ENCODE measurements at places on chromosomes 6 and 20.
A peak's percentile ranks its signal among the peaks of the same experiment; 100 is the strongest.

GRCh38 chr6:22556266-22556665, 13.1 kb upstream of the HDGFL1 start:
- no peak for DNase-seq

DNA sequence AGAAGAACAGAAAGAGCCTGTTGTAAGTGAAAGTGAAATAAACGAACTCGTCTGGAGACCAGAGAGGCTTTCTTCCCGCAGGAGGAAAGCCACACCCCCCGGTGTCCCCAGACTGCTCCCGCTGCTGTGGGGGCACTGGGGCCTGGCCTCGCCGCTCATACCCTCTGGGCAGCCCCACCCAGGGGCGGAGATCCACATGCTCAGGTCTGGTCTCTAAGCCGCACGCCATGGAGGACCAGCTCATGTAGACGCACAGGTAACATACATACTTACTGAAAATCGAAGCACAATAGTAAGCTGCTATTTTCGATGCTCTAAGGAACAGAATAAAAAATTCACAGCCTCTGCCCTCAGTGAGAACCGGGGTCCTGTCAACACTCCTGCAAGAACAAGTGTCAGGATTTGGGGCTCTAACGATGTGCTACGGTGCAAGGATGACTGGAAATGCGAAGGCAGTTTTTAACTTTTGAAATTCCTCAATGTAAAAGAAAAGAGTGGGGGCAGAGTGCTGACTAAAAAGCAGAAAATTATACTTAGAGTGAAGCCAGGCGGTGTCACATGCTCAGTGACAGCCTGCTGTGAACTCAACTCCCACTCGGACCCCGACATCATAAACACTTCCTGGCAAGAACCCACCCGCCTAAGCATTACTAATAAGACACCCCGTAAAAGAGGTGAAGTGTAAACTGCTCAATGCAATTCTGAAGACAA, 110.5 kb downstream of the IRF4 start:
- no peak for DNase-seq

DNA sequence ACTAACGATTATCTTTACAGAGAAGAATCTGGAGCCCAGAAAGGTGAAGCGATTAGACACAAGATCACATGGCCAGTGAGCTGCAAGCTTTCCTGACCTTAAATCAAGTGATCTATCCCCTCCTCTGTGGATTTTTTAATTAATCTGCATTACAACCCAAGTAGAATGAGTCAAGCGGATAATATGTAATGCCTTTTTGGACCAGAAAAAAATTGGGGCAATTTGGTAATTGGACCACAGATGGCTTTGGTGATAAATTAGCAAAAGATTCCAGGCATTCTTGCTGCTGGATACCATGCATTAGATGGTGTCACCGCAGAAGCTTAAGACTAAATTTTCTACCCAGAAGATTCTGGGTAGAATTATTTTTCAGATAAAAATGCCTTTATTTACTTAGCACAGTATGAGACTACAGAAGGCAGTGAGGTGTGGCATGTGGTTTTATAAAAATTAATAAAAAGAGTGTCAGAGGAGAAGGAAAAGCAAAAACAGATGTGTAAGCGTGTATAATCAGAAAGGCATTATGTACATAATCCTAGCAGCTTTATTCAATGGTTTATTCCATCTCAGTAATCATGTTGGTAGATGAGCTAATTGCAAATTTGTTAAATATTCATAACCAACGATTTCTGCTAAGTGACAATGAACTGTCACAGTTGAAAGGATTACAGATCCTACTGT, 53.9 kb upstream of the PCSK2 start:
- no peak for DNase-seq

GRCh38 chr6:42420741-42421140, 31.0 kb downstream of the TRERF1 start:
- DNase-seq, result no peak

DNA sequence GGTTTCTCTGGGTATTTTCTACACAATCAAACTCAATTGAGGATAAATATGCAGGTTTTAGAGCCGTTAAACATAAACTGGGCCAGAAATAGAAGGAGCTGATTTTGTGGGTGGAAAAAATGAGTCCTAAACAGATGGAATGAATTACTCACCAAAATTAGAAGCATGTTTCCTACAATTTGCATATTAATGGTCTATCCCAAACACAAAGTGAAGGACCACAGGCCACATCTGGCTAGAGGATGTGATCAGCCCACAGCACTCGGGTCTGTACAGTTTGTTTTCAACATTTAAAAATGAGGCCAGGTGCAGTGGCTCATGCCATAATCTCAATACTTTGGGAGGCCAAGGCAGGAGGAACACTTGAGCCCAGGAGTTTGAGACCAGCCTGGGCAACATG, 296.3 kb downstream of the PREX1 start:
- no peak for DNase-seq

DNA sequence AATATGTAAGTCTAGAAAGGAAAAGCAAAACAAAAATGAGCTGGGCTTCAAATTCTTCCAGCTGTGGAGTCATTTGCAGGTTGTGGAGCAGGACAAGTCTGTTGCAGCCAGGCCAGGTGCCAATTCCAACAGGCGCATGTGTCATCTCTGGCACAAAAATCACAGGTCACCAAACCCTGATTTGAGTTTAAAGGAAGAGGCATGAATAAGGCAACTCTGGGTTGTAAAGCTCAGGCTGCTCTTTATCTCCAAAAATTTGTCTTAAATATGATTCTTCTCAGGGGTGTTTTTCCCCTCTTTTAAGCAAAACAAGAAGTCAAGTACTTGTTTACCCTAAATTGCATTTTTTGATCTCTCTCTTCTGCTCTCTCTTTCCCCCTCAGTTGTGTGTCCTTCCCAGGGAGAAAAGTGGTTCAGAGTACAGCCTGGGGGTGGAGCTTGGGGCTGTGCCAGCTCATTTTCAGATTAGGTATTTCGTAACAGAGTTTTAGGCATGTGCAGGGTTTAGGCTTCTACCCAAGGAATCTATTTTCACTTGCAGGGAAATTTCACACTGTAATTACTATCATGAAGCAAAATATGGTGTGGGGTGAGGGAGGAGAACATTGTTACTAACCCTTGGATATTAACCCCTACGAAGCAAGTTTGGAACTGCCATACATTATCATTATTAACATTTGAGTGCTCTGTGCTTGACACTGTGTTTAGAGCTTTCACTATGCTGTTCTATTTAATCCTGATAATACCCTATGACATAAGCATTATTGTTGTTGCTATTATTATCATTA, 8.3 kb upstream of the NCOA3 start:
- no peak for DNase-seq

- DNase-seq, result no peak
Measured at GRCh38 chr20:35465976-35466375, 10.6 kb downstream of the CEP250 start.

DNA sequence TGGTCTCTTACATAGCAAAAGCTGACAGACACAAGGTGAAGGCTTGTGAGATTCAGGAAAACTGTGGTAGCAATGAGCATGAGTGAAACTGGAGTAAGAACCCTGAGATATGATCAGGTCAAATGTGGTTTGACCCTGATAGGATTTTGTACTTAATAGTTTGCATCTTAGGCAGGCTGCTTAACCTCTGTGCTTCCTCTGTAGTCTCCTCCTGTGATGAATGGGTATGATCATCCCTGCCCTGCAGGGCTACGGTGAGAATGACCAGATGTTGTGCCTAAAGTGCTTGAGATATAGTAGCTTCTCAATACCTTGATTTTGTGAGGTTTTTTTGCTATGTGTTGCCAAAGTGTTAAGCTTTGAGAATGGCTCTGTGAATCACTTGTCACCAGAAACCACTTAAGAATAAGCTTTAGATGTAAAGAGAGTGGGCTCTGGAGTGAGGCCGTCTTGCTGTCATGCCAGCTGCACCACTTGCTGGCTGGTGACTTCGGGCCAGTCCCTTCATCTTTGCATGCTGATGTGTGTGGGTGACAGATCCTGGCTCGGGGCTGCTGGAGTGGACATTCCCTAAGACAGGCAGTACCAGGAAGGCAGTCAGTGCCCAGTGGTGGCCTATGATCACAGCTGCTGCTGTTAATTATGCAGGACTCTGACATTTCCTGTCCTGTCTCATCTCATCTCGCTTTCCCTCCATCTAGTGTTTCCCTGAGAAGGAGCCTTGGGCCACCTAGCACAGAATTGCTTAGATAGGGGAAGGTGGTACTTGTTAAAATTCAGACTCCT, 254.7 kb downstream of the NFATC2 start:
- DNase-seq, result no peak

DNA sequence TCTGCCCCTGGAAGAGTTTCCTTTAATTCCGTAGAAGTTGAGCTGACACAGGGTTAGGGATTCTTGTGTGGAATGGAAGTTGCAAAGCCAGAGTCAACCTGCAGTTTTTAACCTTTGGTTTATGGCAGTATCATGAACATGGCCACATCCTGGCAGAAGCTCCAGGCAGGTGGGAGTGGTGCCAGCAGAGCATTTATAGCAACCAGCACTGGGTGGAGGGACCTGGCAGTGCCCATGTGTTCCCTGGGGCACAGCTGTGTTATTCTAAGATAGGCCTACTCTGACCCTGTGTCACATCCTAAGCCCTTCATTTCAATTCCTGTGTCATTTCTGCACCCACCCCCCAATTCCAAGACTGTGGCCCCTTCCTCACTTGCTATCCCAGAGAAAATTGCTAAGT, 26.1 kb upstream of the ZNF831 start:
- no peak for DNase-seq

- no peak for DNase-seq
Measured at GRCh38 chr20:8635837-8636236, 433.1 kb upstream of the PLCB4 start.

- no peak for DNase-seq
Measured at GRCh38 chr20:10007747-10008146, 27.0 kb upstream of the ANKEF1 start.

DNA sequence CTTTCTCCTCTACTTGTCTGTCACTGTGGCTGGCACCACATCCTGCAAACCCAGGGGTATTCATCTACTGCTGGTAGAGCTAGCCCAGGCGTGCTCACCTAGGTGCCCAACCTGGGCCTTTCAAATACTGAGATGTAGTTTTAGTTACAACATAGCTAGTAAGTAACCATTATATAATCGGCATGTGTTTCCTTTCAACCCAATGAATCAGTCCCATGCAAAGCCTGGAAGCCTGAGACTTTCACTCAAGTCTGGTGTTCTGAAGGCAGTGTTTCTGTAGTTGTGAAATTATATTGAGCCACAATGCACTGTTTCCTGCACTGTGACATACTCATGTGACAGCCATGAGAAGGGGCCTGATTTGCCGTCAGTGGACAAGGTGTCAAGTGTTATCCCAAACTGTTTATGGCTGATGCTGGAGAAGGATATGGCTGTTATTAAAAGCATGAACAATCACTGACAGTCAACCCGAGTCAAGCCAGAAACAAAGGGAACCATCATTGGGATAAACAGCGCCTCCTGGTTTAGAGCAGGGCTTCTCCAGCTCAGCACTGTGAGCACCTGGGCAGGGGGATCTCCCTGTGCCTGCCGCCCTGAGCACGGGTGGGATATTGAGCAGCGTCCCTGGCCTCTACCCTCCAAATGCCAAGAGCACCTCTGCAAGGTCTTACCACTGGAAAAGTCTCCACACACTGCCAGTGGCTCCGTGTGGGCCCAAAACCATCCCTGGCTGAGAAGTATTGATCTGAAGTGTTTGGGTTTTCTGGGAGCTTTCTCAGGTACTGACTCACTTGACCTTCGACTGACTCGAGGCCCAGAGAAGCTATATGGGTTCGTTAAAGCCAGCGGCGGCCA, 1.6 kb downstream of the PSMA7 start:
- peak; percentile 35 for DNase-seq

GRCh38 chr6:89085409-89086205, 5.1 kb downstream of the PNRC1 start:
- no peak for DNase-seq

GRCh38 chr6:49326347-49326746, 136.7 kb downstream of the MMUT start:
- no peak for DNase-seq

GRCh38 chr6:9521152-9521530, 893.7 kb downstream of the TFAP2A start:
- DNase-seq, result no peak

GRCh38 chr20:9480066-9480465, 34.3 kb upstream of the LAMP5 start:
- no peak for DNase-seq

GRCh38 chr6:121666814-121667213, 231.4 kb downstream of the GJA1 start:
- DNase-seq, result no peak

- DNase-seq, result no peak
Measured at GRCh38 chr6:27662769-27663168, 189.9 kb upstream of the ZNF184 start.

DNA sequence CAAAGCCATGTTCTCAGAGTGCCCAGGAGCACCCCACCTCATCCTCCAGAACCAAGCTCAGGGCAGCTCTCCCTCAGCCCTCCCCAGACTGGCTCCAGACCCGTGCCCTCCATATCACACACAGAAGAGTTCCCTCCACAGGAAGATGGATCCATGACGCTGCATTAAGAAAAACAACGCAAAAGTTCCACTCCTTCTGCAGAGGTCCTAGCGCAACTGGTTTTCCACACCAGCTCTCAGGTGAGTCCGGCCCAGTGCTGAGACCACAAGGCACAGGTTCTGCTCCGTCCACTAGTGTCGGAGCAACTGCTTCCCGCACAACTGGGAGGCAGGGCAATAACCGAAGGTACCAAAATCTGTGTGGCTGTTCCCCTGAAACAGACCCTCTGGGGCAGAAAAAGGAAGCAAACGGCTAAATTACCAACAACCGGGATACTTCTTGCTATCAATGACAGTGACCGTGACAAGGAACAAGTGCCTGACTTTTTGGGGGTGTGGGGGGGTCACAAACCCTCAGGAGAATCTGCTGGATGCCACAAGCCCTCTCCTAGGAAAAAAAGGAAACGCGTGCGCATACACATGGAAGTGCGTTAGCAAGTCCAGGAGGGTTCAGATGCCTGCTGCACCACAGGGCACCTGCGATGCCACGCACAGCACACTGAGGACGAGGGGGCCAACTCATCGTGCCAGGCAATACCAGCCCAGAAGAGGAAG, 49.2 kb downstream of the MYH7B start:
- no peak for DNase-seq

- no peak for DNase-seq
Measured at GRCh38 chr20:44039741-44040140, 125.1 kb downstream of the TOX2 start.
